Stimulated activated naive CD4-positive, alpha-beta T cell treated with Interleukin-2 at 50 U/mL for 16 hours (primary cell): ENCODE measurements at places on chromosomes 7 and 10.

GRCh38 chr10:29313071-29313470 is 24.2 kb downstream of the LYZL1 start:
- no peak for DNase-seq

DNA sequence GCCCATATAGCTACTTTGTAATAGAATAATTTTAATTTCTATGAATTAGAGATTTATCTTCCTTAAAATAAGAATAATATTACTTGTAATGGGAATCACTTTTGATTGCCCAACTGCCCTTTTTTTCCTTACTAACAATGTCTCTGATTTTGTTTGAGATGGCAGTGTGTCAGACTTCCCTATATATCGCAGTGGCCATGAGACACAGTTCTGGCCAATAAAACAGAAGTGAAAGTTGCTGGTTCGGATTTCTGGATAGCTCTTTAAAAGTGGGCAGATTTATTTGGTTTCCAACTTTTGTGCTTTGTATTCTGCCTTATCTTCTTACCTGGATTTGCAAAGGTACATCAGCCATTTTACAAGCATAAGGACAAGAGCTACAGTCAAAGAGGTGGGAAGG is 170.2 kb downstream of the PPP1R17 start:
- no peak for DNase-seq

- peak; percentile 75 for DNase-seq
Measured at GRCh38 chr7:25093268-25093826, 31.7 kb downstream of the CYCS start.

DNA sequence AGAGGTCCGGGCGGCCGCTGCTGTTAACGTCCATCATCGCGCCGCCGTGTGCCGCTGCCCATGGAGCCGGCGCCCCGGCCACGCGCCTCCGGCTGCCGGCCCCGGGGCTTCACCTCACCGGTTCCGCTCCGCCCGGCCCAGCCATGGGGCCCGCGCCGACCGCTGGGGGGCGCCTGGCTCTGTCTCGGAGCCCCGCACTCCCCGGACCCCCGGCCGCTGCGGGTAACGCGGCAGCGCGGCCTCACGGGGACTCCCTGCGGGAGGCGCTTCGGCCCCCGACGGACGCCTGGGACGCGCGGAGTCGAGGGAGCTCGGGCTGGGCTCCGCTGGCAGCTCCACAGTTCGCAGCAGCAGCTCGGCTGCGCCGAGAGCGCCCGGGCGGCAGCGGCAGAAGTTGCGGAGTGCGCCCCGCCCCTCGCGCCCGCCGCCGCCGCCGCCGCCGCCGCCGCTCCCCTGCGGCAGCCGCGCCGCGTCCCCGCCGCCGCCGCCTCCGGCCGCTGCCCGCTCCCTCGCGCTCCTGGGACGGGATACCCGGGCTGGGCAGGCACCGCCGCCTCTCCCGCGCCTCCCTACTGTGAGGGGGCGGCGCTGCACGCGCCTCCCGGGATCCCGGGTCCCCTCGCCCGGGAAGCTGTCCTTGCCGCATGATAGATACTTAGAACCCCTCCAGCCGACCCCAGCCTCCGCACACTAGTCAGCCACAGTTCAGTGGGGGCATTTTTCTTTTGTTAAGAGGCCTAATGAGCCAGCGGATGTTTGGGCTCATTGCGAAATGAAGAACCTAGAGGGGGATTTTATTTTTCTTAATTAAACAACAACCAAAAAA is at the start of gene HTR7:
Gene HTR7, minus strand, starts transcription at position 405 of the 826 bp plus-strand sequence. Its CDS starts 368 bp downstream, at position 37.
- DNase-seq, result peak; percentile 34

- DNase-seq, result no peak
Measured at GRCh38 chr7:7180725-7181449, 1.5 kb upstream of the C1GALT1 start.

DNA sequence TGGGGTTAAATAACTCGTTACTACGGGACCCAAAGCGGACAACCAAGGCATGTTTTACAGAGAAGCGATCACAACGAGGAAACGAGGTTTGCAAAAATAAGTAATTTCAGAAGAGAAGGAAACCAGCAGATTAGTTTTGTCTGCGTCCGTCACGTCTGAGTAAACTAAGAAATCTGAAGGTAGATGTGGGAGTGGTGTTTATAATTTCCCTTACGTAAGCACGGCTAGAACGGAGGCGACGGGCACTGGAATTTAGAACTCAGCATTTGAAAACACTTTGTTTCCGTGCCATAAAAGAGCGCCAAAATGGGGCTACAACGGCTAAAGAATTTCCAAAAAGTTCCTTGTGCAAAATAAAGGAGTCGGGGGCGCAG is 718 bp upstream of the UMAD1 start:
- DNase-seq, result peak; percentile 54

DNA sequence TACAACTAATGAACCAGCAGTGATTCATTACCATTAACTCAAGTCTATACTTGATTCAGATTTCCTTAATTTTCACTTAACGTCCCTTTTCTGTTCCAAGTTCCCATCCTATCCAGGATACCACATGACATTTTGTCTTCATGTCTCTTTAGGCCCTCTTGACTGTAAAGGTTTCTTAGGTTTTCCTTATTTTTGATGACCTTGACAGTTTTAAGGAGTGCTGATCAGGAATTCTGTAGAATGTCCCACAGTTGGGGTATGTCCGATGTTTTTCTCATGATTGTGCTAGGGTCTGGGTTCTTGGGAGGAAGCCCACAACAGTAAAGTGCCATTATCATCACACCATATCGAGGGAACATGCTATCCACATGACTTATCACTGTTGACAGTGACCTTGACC is 162.7 kb downstream of the PTPN20 start:
- no peak for DNase-seq

DNA sequence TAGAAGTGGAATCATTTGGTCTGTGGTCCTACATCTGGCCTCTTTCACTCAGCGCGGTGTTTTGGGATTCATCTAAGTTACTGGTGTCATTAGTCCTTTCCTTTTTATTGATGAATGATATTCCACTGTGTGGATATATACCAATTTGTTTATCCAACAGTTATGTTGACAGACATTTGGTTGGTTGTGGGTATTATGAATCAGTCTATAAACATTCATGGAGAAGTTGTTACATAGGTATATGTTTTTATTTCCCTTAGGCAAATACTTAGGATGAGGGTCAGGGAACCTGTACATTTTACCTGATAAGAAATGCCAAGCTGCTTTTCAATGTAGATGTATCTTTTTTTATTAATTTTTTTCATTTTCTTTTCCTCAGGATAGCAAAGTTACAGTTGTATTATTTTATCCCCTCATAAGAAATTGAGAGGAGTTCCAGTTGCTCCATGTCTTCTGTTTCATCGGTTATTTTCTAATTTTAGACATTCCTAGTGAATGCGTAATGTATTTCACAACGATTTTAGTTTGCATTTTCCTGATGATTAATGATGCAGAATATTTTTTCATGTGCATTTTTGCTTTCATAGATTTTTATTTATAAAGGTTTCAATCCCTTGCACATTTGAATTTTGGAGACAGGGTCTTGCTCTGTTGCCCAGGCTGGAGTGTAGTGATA is 203.8 kb upstream of the SH2B2 start:
- no peak for DNase-seq

DNA sequence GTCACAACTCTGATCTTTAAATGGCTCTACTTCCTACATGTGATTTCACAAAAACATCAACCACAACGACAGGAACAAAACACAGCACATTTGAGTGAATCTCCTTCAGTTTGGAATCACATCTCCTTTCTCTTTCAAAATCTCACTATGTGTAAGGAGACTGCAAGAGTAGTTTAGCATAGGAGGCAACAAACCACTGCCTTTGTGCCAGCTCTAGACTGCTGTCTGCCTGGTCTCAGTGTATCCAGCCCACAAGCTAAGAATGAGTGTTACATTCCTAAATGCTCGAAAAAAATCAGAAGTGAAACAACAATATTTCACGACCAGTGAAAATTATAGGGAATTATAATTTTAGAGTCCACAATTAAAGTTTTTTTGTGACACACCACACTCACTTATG is 217.0 kb upstream of the STEAP4 start:
- no peak for DNase-seq

GRCh38 chr10:59967079-59967478 is 60.7 kb upstream of the CCDC6 start:
- DNase-seq, result no peak

DNA sequence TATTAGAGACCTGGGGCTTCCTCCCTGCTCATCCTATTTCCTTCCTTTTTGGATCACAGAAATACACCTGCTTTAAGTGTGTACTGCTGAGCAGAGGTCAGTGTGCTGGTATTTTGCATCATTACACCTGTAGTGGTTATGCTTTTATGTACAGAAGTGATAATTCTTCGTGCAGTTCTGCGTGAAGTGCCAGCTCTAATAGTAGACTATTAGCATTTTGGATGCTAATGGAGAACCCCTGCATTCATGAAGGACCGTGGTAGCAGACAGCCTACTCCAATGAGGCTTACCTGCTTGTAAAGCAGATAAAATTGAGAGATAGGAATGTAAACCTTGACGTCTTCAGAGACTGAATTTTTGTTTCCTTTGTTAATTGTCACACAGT is 114.3 kb downstream of the CDK14 start:
- DNase-seq, result no peak

DNA sequence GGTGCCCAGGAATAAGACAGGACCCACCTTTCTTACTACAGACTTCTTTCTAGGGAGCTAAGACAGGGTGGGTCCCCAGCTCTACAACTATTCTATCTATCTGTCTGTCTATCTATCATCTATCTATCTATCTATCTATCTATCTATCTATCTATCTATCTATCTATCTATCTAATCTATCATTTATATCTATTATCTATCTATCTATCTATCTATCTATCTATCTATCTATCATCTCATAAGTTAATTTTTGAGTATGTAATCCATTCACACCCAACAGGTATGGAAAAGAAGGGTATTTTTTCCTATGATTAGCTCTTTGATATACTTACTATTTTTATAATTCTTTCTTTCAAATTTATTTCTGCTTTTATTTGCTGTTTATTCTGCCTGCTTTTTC is 55.9 kb downstream of the BAMBI start:
- DNase-seq, result no peak

- no peak for DNase-seq
Measured at GRCh38 chr7:143965280-143965679, 10.6 kb downstream of the OR2F1 start.

- no peak for DNase-seq
Measured at GRCh38 chr7:107882766-107883165, 8.2 kb upstream of the DLD start.

GRCh38 chr7:17523813-17524739 is 225.6 kb downstream of the AHR start:
- no peak for DNase-seq
